Endothelial cell (in vitro differentiated cells): ENCODE measurements at places on chromosomes 16 and 17.

GRCh38 chr16:54947616-54948015 lies 17.0 kb downstream of the IRX5 start:
- DNase-seq, result no peak

DNA sequence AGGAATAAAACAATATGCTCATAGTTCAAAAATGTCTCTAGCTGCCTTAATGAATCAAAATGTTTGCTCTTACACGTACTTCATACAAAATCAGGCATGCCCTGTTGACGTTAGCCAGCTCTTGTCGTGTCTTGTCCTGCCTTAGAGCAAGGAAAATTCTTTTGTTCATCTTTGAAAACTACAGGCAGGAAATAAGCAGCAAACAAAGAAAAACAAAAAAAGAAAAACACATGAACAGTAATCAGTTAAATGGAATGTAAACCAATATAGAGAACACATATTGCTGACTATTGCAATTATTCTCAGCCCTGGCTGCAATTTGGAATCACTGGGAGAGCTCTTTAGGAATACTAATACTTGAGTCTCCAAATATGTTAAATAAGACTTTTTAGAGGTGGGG lies 1.7 kb downstream of the CAPNS2 start:
- DNase-seq, result no peak

DNA sequence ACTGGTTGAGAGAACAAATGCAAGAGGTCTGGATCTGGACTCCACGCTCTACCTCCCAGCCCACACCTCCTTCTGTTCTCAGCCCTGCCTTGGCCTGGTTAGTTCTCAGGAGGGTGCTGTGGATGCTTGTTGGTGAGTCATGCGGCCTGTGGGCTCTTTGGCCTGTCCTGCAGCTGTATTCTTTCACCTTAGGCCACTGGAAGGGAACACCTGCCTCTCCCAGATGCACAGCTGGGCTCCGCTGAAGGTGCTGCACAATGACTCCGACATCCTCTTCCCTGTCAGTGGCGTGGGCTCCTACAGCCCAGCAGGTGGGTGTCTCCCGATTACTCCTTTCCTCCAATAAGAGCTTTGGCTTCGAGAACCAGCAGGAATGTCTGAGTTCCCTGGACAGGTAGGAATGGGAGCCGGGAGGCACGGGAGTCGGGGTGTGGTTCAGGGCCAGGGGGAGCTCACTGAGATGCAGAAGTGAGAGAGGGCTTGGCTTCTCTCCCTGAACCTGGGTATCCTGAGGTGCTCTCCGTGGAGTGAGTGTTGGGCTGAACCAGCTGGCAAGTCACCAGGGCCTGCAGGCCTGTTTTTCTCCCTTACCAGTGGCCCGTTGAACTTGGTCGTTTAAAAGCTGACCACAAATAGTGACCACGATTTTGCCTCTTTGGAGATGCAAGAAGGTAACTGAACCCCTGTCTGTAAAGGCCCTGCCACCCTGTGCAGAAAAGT lies 85.0 kb downstream of the SNX29 start:
- no peak for DNase-seq

DNA sequence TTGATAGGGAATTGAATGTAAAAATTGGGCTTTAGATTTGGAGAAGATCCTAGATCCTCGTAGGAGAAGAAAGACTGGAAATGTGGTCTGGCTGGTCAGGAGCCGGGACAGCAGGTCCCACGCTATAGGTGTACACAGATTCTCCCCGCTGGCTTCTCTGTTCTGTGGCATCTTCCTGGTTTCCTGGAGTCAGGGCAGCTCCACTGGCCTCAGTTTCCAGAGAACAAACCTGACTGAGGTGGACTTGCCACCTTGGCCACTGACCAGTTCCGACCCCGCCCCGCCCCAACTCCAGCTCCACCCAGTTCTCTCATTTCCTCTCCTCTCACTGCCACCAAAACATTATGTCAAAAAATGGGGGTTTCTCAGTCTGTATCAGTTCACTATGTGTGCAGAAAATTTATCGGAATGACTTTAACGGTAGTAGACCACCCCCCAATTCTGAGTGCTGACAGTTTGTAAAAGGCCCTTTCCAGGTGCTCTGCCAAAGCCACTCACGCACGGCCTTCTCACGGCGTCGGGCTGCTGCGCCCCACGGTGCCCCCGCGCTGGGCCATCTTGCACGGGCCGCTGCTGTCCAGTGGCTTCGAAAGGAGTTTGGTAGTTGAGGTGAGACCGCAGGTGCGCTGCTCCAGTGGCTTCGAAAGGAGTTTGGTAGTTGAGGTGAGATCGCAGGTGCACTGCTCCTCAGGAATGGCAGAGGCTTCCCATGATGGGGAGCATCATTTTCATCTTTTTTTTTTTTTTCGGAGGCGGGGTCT lies 161.4 kb upstream of the CHMP6 start:
- DNase-seq, result no peak

- no peak for DNase-seq
Observed at GRCh38 chr16:28068976-28069375, 5.5 kb upstream of the GSG1L start.

- no peak for DNase-seq
Observed at GRCh38 chr16:89656435-89657121, 930 bp downstream of the CHMP1A start.

DNA sequence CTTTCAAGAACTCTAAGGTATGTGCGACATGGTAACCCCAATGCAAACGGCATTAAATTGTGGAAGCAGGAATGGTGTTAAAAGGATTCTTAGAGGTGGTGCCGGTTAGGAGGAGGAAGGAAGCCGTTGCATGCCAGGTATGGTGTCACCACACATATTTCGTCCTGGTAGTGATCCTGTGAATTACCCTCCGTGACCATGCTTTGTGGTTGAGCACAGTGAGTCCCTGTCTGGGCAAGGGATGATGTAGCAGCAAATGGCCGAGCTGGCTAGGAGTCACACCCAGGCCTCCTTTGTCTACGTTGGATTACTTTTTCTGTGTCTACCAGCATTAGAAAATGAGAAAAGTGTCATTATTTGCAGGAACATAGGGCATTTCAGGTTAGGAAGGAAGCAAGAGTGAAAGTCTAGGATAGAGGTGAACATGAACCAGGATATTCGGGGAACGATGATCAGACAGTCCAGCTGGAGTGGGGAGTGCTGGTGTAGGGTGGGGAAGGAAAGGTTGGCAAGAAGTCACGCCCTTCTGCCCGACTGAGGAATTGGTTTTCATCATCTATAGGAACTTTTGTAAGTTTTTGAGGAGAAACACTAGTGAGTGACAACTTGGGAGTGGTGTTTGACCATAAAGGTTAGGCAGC lies 123.5 kb downstream of the PRKCA start:
- DNase-seq, result no peak

GRCh38 chr16:12160249-12160648 lies 183.7 kb downstream of the SNX29 start:
- no peak for DNase-seq

DNA sequence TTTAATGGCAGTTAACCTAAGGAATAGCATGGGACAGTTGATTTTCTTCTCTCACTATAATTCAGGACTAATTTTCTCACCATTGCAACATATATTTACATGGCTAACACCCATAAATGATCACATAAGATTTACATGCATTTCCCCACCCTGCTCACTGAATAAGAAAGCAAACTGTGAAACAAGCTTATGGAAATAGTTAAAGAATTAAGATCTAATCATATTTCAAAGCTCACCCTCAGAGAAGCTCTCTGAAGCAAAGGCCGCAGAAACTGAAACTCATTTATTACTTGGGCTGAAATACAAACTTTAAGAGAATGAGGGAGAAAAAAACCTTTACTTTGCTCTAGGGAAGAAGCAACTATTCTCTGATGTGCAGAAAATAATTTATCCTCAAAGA lies 218.7 kb upstream of the AXIN2 start:
- DNase-seq, result no peak

DNA sequence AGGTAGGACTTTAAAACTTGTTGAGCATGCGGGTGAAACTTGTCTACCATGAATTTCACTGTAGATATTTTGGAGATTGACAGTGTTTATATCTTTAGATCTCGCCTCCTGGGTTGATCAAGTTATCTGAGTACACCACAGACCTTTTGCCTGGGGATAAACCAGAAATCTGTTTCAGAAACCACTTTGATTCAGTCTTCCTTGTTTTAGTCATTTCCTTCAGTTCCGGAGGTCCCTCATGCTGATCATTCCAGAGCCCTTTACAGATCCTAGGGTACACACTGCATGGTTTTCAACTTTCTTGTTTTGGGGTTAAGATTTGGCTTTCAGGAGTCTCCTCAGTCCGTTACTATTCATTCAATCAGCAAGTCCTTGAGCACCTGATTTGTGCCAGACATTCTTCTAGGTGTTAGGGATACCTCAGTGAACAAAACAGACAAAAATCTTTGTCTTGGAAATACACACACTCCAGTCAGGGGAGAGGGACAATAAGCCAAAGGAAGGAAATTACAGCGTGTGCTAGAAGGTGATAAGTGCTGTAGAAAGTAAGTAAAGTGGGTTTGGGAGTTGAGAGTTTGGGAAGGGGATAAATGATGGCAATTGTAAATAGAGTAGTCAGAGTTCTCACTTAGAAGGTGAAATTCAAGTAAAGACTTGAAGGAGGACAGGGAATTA lies 12.2 kb downstream of the NOD2 start:
- DNase-seq, result no peak

- DNase-seq, result no peak
Observed at GRCh38 chr17:42120161-42120769, 902 bp downstream of the KAT2A start.

DNA sequence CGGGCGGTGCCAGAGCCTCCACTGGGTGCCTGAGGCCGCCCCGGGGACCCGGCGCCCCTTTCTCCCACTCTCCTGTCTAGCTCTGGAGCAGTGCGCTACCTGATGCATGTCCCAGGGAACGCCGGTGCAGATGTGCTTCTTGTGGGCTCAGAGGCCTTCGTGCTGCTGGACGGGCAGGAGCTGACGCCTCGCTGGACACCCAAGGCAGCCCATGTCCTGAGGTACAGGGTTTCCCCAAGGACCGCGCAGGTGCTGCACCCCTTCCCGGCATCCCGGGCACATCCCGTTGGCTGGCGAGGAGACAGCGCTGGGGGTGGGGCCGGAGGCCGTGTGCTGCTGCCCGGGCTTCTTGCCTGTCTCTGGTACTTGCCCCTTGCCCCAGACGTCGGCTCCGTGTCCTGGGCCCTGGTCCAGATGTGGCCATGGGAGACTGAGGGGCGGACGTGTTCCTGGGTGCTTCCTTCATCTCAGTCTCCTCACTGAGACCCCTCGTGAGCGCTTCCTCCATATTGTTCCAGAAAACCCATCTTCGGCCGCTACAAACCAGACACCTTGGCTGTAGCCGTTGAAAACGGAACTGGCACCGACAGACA lies 12.5 kb downstream of the RGS11 start:
- no peak for DNase-seq

DNA sequence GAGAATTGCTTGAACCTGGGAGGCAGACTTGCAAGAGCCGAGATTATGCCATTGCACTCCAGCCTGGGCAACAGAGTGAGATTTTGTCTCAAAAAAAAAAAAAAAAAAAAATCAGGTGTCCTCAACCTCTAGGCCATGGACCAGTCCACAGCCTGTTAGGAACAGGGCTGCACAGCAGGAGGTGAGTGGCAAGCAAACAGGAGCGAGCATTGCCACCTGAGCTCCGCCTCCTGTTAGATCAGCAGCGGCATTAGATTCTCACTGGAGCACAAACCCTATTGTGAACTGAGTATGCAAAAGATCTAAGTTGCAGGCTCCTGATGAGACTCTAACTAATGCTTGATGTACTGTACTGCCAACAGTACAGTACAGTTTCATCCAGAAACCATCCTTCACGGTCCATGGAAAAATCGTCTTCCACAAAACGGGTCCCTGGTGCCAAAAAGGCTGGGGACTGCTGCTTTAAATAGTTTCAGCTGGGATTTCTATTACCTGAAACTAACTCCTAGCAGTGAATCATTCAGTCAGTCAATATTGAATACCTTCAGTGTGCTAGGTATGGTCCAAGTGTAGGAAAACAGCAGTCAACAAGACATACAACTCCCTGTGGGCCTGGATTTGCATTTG lies 56.3 kb upstream of the DHX40 start:
- no peak for DNase-seq

DNA sequence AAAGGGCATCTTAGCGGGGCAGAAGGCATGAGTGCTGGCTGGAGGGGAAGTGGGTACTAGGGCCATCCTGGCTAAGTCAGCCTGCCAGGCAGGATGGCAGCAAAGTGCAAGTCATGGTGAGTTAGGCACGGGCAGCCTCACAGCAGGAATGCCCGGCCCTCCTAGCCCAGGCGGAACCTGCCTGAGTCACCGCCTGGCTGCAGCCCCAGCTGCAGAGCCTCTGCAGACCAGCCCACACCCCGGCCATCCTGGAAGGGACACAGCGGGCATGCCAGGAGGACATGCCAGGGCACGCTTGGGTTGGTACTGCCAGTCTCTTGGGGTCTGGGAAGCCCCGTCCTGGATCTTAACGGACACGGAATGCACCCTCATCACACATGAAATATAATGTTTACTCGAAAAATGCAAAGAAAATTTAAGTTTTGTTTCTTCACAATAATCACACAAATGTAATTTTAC lies 5.0 kb upstream of the ALDH3A1 start:
- DNase-seq, result no peak

- DNase-seq, result no peak
Observed at GRCh38 chr17:8927395-8927794, 38.1 kb downstream of the PIK3R5 start.

DNA sequence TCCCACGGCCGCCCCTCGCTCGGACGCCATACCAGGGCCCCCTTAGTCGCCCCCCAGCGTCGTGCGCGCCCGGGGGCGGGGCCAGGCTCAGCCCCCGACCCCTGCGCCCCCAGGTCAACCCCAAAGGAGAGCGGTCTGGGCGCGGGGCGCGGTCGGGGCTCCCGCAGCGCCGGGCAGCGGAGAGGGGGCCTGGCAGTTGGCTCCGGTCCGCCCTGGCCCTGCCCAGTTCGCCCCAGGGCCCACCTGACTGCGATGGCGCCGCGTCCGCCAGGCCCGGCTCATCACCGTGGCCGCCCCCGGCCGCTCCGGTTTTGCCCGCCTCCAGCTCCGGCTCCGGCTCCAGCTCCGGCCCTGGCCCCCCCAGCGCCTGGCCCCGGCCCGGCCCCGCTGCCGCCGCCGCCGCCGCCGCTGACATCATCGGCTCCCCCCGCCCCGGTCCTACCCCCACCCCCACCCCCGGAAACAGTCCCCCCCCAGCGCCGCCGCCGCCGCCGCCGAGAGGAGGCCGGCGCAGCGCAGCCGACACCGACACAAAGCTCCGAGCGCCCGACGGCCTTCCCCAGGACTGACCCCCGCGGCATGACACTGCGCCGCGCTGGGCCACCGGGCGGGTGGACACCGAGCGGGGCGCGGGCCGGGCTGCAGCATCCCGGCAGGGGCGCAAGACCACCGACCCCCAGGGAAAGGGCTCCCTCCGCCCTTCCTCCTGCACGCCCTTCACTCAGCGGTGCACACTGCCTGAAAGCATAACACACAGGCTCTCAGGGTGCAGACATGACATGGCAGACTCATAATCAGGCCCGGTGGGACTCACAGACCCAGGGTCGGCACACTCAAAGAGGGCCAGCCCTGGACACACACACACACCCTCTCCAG lies at the start of gene ZBTB4:
Gene ZBTB4 (minus strand): TSS at position 419 of the 876 bp plus-strand sequence. CDS start 12,830 bp downstream, outside the sequence.
- peak; percentile 30 for DNase-seq

GRCh38 chr17:41781404-41782110 lies 5.0 kb downstream of the JUP start:
- DNase-seq, result no peak
